ENCODE measurements at places on chromosomes 13 and 19.
A peak's percentile ranks its signal among the peaks of the same experiment; 100 is the strongest.

DNA sequence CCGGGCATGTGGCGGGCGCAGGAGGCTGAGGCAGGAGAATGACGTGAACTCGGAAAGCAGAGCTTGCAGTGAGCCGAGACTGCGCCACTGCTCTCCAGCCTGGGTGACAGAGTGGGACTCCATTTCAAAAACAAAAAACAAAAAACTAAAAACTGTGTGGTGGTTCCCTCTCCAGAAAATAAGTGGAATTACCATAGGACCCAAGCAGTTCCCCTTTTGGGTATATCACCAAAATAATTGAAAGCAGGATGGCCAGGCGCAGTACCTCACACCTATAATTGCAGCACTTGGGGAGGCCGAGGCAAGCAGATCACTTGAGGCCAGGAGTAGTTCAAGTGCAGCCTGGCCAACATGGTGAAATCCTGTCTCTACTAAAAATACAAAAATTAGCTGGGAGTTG is 15.7 kb upstream of the LDLR start:
- DNase-seq, result peak; percentile 29

- DNase-seq, result no peak
Observed at GRCh38 chr19:35011737-35012682, 11.9 kb downstream of the GRAMD1A start.

- no peak for DNase-seq
Observed at GRCh38 chr13:89988206-89988605, 1359.3 kb upstream of the MIR17HG start.

GRCh38 chr19:56105090-56105701 is 15.9 kb downstream of the ZNF787 start:
- peak; percentile 52 for DNase-seq

DNA sequence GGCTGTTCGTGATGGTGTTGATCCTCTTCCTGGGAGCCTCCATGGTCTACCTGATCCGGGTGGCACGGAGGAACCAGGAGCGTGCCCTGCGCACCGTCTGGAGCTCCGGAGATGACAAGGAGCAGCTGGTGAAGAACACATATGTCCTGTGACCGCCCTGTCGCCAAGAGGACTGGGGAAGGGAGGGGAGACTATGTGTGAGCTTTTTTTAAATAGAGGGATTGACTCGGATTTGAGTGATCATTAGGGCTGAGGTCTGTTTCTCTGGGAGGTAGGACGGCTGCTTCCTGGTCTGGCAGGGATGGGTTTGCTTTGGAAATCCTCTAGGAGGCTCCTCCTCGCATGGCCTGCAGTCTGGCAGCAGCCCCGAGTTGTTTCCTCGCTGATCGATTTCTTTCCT is 12.2 kb upstream of the C19orf33 start:
- DNase-seq, result no peak

DNA sequence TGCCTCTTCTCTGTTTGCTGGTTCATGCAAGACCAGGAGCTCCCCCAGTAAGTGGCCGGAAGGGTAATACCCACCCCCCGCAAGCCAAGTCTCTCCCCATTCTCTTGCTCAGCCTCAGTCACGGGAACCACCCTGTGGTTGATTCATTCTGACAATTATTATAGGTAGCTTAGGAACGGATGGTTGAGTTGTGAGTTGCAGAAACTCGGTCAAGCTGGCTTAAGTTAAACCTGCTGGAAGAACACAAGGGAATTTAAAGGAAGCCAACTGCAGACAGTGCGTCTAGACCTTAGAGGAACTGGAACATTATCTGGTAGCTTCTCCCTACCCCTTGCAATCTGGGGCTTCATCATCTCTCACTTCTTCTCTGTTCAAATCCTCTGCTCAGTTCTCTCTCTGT is 8.9 kb downstream of the FPR1 start:
- no peak for DNase-seq

DNA sequence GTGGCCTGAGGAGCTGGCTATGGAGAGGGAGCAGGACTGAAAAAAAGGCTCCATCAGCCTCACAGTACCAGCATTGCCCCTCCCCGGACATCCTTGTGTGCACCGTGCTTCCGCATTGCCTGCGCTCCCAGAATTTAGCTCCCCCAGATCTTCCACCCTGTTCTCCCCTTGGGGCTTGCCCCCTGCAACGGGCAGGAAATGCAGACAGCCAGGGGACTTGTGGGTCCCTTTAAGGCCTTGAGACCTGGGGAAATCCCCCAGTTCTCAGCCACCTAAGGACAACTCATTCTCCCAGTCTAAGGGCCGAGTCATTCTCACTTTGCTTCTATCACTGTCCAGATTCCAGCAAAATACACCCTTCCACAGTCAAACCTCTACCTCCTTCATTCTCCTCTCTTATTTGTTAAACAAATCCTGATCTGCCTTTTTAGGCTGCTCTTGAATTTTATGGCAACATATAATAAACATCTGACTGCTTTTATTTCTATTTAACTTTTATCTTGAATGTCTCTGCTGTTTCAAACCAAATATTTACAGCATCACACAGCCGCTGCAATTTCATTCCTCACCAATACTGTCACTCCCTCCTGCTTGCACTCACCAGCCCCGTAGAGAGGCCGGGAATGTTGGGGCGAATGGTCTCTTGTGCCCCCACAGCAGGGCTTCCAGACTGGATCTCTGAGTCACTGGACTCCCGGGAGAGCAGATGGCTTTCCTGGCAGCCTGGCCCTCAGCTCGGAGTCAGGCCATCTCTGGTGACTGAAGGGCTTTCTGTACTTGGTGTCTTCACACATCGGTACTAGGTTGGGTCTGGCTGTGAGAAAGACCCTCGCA is 221.9 kb downstream of the TSHZ3 start:
- DNase-seq, result no peak

GRCh38 chr19:28465371-28466086 is 747.4 kb downstream of the UQCRFS1 start:
- no peak for DNase-seq

GRCh38 chr13:78680115-78680561 is 21.2 kb upstream of the OBI1 start:
- DNase-seq, result no peak

GRCh38 chr13:77431449-77431848 is 104.1 kb upstream of the SCEL start:
- DNase-seq, result no peak

DNA sequence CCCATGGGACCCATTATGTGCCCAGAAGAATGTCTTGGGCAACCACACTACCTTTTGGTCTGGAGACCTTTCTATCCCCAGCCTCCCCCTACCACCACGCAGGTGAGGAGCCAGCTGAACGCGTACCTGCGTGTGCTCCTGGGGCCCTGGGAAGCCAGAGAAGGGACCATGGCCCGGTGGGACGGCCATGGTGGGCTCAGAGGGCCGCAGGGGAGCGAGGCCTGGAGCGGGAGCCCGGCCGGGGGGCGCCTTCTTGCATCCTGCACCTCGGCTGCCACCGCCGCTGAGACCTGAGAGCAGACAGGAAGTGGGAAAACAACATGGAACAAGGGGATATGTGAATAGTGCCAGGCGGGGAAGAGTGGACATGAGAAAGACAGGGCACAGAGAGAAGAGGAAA is 2.3 kb downstream of the DYRK1B start:
- DNase-seq, result no peak
